Stimulated activated CD4-positive, alpha-beta T cell treated with anti-CD3 and anti-CD28 coated beads, Interleukin-4, amount 100 ng/mL, for 4 hours (primary cell): ENCODE measurements at places on chromosomes 4 and X.

DNA sequence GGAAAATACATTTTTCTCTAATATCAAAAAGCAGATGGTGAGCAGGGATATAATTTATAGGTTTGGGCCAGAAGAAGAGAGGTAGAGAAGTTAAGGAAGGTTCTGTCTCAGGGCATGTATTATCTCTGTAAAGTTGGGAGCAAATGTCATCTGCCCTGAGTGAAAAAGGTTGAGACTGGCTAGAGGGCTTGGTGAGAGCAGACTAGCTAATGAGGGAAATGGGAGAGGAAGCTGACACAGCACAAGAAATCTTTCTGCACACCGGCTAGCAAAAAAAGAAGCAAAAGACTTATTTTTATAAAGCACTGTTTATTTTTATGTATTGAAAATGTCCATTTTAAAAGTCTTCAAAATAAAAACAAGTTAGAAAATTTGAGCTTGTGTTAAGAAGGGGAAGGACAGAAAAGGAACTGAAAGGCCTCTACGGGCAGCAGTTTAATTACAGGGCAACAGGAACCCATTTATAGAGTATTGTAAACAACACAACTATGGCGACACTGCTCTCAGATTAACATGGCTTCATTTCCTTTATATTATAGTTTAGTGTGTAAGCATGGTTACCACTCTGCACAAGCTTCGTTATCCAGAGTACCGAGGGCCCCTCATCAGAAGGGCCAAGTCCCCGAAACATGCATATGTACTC lies 17.4 kb downstream of the CD40LG start:
- no peak for DNase-seq

DNA sequence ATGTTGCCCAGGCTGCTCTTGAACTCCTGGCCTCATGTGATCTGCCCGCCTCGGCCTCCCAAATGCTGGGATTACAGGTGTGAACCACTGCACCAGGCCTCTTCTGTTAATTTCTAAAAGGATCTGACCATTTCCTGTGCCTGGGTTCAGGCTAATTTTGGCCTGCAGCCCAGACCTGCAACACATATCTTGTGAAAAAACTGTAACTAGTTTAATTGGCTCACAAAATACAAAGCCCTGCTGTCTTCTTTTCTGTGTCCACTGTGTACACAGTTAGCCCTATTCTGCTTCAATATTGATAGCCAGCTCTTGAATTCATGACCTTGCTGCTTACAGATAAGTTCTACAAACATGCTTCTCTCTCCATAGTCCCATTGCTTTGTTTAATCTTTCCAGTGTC lies 753.5 kb downstream of the PDHA2 start:
- DNase-seq, result no peak

DNA sequence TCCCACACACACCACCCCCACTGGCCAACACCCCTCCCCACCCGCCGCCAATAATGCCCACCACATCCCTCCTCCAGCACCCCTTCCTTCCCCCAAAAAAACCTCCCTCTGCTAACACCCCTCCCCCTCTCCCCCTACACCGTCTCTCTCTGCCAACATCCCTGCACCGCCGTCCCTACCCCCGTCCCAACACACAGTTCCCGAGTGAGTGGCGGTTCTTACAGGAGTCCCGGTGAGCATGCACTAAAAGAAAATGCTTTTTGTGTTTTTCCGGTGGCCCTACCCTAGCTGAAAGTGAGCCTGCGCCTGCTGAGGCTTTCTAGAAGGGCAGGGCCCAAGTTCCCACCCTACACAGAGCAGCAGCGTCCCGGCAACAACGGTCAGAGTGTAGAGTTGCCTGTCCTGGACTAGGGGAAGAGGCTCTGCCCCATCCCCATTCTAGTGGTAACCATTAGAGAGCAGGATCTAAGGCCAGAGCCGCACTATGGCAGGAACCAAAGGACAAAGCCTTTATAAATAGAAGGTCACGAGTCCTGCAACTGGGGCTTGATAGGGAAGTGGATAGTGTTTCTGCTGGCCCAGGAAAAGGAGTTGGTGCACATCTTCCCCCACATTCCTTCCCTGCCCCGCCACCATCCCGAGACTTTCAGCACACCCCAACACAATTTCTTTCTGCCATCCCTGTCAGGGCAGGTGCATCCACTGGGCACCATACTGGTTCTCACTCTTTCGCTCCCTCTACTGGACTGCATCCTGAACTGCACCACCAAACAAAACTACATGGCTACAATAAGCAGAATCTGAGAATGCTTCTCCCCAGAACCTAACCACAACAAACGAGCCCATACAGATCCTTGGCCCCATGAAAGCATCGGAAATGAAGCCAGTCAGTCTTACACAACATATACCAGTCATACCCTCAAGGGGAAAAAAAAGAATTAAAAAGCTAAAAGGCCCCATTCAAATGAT lies 78.1 kb upstream of the PAGE3 start:
- DNase-seq, result peak; percentile 2

DNA sequence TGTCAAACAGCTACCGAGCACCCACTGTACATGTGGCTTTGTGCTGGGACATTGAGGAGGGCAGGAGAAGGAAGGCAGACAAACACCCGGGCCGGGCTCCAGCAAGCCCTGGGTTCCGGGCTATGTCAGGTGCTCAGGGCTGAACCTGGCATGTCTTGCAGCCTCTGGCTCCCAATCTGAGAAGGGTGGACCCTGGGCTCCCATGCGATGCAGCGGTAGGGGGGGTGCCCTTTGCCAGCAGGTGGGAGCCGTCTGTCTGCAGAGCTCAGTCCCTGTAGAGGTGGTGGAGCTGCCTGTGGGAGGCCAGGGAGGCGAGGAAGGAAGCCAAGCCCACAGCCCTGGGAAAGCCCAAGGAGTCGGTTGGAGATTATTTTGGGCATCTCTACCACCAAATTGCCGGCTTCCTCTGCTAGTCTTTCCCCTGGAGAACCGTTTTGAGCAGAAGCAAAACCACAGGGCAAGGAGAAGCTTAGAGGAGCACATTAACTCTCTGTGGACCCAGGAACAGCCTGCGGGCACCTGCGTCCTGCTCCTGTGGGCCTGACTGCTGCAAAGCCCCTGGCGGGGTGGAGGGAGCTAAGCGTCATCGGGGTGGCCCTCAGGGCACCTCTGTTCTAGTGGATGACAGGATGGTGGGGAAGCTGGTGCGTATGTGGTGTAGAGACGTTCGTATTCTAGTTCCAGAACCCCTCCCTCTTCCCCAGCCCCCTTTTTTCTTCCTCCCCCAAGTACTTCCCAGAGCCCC lies 10.3 kb downstream of the CPZ start:
- no peak for DNase-seq

- no peak for DNase-seq
Measured at GRCh38 chrX:16765594-16765993, 20.7 kb upstream of the TXLNG start.

DNA sequence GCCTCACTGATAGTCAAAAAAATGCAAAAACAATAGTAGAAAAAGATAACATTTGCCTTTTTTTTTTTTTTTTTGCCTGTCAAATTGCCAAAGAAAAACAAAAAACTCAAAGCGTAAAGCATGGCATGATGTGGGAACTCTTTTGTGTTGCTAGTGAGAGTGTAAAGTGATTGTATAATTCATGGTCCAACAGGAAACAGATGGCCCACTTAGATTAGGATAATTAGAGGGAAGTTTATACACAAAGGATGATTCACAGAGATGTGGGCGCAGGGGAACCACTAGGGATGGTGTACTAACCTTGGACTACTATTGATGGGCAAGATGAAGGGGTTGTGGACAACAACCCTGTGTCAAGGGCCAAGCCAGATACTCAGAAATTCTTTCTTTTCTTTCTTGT lies 16.4 kb downstream of the MCUB start:
- DNase-seq, result no peak
